ENCODE measurements at places on chromosomes 6 and 20.
A peak's percentile ranks its signal among the peaks of the same experiment; 100 is the strongest.

- DNase-seq, result no peak
Measured at GRCh38 chr6:158725704-158726103, 75.8 kb downstream of the SYTL3 start.

- DNase-seq, result peak; percentile 88
Measured at GRCh38 chr6:73451223-73452106, 632 bp downstream of the CGAS start.

DNA sequence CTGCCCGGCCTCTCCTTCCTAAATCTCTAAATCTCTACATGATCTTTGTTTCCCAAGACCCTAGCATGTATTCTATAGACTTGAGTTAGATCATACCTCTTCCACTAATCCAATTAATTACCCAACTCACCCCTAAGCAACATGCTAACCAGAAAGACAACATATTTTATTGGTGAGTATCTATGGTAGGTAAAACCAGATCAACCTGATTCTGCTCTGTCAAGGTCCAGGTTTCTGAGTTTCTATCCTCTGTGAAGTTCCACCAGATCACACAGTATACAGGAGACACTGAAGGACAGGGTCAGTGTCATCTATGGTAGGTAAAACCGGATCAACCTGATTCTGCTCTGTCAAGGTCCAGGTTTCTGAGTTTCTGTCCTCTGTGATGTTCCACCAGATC, 363.2 kb upstream of the MARCKS start:
- no peak for DNase-seq

DNA sequence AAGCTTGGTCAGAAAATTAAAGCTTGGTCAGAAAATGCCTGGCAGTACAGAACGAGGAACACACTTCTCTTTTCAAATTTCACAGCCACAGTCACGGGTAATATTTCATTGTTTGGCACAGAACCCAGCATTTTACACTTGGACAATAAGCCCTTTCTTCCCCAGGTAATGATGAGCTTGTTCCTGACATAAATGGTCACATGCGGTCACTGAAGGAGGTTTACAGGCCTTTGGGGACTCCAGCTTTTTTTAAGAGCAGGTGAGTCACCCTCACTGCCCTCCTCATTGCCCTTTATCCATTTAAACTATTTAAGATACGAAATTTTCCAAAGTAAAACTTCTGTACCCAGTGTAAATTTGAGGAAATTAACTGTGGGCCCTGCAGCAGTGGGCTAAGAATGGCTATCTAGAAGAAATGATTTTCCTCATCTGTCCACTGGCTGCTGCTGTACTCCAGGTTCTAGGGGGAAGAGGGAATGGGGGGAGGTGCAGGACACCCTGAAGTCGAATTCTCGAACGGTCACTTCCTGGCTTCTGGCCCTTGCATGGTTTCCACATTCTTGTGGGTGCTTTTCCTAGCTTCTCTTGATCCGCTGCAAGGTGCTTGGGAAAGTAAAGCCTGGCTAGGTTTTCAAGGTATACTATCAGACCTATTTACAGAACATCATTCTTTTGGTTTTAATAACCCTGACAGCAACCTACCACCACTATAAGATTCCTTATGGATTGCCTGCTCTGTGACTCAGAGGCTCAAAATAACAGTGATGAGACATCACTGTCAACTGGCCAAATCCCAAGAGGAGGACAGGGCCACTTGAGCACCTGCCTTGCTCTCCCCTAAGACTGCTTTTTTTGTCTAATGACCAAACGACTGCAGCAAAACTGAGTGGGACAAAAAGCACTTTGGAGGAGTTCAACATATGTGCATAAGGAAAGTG, 75.8 kb downstream of the PREP start:
- DNase-seq, result no peak

DNA sequence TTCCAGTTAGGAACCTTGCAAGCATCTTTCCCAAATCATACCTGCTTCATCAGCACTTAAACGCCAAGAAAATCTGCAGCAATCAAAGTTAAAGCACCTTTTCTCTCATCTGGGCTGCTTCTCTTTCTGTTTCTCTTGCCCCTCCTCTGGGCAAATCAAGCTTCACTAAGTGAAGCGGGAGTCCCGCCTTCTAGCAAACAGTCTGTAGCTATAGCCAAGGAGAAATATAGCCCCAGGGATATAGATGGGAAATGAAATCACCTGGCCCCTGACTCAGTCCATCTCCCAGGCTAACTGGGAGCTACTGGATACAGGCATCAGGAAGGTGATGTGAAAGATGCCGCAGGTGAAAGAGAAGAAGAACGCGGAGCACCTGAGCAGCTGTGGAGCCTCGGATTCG, 481.9 kb downstream of the C6orf118 start:
- DNase-seq, result peak; percentile 13

- no peak for DNase-seq
Measured at GRCh38 chr6:167409694-167410093, 84.8 kb downstream of the TTLL2 start.

GRCh38 chr6:166104107-166104506, 63.5 kb downstream of the TBXT start:
- no peak for DNase-seq

- DNase-seq, result no peak
Measured at GRCh38 chr6:152118678-152119077, 311.2 kb downstream of the ESR1 start.

DNA sequence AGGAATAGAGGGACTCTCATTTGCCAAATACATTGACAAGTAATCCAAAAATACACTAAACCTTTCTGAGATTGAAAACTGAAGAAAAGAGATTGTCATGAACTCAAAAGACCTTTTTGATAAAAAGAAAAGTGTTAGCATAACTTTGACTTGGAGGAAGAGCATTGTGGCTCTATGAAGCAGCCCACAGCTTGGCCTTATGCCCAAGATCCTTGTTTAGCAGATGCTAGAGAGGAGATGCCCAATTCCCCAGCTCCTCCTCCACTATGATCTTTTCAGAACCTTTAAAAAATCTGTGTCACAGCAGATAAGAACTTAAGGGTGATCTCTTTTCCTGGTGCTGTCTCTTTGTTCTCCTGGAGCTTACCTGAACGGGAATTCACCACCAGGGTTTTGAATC, 35.8 kb upstream of the IGF2R start:
- no peak for DNase-seq

- DNase-seq, result no peak
Measured at GRCh38 chr6:143164565-143165105, 103.9 kb downstream of the AIG1 start.

DNA sequence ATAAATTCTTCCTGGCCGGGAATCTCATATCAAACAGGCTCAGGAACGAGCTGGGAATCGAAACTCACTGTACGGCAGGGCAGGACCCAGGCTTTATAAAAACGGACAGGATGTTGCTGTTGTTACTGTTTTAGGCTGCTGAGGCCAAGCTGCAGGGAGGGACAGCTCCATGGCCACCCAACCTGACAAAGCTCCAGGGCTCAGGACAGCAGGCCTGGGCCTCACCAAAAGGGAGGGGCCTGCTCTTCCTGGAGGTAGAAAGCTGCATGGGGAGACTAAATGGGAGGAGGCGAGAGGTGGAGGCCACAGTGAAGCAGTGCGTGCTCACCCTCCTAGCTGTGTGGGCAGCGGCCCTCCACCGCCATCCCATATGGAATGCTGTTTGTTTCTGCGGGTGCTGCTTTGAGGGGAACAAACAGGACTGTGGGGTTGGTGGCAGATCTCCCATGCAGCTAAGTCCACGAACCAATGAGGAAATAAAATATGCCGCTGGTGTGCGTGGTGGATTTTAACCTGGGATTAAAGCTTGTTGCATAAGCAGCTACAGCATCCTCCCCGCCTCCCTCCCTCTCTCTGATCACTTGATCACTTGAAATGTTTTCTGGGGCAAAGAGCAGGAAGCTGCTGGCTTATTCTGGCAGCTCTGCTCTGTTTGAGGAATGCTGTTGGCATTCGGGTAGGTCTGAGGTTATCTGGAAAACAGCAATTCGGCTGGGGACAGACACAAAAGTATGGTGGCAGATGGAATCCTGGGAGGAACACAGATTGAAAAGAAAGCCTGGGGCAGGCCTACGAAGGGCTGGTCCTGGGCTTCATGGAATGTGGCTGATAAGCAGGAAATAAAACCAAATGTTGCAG, 2.4 kb upstream of the ZMYND8 start:
- no peak for DNase-seq

GRCh38 chr6:90328004-90328403, 31.4 kb upstream of the BACH2 start:
- no peak for DNase-seq

DNA sequence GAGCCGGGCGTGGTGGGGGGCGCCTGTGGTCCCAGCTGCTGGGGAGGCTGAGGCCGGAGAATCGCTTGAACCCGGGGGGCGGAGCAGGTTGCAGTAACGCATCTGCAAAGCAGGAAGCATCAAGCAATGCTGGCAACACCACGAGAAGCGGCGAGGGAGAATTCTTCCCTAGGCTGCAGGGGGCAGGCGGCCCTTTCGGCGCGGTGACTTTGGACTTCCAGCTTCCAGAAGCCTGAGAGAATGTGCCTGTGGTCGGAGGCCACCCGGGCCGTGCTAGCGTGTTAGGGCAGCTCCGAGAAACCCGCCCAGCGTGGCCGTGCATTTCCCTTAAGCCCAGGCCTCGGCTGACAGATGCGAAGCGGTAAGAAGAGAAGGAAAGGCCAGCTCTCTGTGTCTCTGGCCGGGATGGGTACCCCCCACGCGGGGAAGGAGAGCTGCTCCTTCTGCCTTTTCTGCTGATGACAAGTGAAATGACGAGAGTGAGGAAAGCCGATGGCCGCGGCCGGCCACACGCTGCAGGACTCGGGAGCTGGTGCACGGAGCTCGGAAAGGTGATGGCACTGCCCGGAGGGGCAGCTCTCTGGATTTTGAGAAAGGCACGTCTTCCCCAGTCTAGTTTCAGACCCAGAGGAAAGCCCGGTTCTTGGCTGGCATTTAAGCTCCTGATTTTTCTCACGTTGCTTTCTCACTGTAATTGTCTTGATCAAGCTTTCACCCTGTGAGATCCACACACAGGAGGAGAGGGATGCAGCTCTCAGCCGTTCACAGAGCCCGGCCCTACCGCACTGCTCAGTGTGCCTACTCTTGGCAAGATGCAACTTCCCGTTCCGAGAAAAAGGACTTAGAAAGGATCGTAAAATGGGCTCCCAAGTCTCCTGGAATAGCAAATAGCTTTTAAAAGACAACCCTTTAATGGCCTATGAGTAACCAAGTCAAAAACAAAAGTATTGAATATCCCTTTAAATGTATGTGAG, 68.3 kb upstream of the EXOC2 start:
- no peak for DNase-seq

- DNase-seq, result no peak
Measured at GRCh38 chr20:25103526-25103925, 21.6 kb upstream of the VSX1 start.

DNA sequence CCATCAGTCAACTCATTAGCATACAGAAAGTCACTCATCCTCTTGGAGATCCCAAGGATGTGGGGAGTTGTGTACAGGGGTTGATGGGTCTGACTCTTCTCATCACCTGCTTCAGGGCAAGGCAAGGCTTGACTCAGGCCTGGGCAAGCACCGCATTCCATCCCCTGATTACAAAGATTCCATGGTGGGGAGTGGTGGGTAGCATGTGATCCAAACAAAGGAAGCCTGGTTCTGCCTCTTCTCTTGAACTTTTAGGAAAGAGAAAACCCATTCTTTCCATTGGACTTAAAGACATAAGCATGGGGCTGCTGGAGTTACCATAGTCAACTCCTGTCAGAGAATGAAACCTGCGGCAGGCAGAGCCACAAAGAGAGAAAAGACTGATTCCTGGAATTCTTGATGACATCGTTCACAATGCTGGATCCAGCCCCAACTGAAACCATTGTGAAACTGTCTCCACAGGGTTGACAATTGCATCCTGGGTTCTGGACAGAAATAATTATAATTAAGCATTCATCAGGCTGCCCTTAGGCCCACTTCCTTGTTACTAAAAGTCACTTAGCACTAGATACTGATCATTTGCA, 235.8 kb upstream of the KCNG1 start:
- DNase-seq, result no peak

DNA sequence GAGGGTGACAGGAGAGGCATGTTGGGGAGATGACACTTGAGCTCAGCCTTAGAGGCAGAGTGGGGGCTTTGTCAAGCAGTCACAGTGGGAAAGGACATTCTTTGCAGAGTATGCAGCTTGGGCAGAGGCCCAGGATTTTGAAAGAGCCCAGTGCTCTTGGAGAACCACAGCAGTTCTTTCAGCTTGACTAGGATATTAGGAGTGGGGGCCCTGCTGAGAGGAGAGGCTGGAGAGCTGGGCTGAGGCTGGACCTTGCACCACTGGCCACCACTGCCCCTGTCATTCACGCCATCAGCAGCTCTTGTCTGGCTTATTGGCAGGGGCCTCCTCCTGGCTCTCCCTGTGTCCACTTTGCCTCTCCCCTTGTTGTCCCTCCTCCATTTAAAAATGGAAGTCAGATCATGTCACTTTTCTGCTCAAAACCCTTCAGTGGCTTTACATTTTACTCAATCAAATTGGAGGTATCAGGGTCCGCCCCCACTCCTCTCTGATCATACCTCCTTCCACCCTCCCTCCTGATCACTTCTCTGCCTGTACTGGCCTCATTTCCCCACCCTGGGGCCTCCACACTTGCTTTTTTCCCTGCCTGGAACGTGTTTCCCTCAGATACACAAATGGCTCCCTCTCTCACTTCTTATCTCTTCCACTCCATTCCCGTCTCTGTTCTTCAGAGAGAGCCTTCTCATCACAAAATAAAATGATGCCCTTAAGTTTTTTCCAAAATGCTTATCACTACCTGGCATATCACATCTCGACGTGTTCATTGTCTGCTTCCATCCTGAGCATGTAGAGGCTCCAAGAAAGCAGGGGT, 10.5 kb downstream of the MANBAL start:
- no peak for DNase-seq

DNA sequence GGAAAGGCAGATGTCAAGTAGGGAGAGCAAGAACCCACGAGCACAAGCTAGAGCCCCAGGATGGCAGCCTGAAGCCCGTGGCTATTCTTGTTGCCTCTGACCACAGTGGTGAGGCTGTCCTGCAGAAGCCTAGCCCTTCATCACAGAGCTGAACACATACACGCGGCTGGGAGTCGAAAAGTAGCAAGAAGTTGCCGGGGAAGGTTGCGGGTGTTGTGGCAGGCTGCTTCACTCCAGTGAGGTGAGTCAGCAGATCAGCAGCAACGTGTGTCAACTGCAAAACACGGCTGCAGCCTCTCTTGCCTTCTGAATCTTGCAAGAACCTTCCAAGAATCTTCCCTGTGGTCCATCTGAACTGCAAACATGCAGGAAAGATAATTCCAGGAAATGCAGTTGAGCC, 10.6 kb upstream of the STX16 start:
- DNase-seq, result no peak

DNA sequence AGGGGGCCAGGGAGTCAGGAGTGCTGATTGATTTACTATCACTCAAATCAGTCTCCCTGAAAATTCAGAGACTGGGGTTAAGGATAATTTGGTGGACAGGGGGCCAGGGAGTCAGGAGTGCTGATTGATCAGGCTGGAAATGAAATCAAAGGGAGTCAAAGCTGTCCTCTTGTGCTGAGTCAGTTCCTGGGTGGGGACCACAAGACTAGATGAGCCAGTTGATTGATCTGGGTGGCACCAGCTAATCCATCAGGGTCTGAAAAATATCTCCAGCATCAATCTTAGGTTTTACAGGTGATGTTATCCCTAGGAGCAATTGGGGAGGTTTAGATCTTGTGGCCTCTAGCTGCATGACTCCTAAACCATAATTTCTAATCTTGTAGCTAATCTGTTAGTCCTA, 6.1 kb upstream of the AFG1L start:
- DNase-seq, result no peak
